WTC11 (cell line): ENCODE measurements at places on chromosomes 2 and 18.

DNA sequence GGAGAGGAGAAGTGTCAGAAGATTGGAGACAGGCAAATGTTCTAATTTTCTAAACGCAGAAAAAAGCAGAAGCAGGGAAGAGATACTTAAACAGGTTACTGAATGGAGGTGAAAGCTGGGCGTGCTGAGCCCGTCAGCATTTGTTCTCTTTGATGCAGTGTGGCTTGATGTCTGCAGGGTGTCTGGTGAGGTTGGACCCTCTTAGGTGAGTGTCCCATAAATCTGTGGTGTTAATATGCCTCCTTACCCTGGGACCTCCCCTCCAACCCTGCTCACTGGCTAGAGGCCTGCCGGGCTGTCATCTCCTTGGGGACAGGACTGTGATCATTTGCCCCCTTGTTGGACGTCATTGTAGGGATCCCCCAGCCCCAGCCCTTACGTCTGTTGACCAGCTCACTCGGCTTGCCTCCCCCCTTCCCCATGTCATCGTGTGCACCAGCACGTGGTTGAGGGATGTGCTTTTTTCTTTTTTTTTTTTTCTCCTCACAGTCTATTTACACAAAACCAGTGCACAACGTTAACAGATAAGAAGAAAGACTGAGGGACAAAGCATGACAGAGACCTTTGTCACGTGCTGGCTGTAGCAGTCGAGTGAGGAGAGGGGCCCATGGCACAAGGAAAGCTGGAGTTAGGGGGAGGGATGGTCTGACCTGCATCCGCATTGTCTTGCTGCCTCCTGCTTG is 56.4 kb downstream of the NCK2 start:
- DNase-seq: no peak

- DNase-seq: no peak
Measured at GRCh38 chr2:39216346-39217191, 27.2 kb downstream of the CDKL4 start.

- DNase-seq: peak; percentile 39
Measured at GRCh38 chr18:8982416-8983183, 119.9 kb upstream of the NDUFV2 start.

DNA sequence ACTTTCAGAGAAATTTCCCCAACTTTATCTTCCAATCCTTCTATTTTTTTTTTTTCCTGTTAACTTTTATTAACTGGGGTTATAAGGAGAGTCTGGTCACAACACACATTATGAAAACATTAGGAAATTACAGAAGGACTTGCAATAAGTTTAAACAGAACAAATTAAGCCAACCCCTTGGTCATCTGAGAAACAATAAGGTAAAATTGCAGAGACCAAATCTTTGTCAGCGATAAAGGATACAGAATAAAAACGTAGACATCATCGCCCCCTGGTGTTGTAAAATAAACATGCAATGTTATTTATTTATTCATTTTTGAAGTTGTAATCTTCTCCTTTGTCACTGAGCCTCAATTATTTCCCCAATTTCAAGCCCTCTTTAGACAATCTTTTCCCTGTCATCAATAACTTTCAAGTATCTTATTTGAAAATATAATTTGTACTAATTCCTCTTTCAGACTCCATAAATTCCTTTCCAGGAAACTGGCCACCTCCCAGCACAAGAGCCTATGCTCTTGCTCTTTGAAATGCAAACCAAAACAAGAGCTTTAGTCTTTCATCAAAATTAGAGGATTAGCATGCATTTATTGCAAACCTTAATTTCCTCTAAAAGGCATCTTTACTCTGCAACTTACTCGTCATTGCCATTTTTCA is 19.5 kb downstream of the G6PC2 start:
- DNase-seq: no peak

DNA sequence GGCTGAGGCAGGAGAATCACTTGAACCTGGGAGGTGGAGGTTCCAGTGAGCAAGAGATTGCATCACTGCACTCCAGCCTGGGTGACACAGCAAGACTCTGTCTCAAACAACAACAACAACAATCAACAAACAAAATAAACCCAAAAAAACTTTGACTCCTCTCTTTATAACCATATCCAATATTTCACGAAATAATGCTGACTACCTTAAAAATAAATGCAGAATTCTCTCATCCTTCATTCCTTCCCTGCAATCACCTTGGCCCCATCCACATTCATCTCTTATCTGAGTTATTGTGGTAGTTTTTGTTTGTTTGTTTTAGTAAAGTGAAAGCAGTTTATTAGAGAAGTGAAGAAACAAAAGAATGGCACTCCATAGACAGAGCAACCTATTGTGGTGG is 3.2 kb downstream of the PTPRN start:
- DNase-seq: no peak

DNA sequence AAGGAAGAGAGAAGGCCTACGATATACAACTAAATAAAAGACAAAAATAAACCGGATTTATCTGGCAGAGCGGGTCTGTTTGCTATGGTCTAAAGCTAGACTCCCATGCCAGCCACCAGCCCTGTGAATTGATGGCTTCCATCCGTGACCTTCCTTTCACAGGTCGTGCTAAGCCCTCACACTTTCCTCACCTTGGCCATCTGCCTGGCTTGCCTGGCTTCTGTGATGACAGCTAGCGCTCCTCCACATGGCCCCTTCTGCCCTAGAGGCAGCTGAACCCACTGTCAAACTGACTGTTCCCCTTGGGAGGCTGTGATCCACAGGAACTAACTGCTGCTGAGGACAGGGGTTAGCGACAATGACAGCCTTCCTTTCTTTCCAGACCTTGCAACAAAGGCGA is 32.5 kb downstream of the GAREM1 start:
- DNase-seq: no peak

DNA sequence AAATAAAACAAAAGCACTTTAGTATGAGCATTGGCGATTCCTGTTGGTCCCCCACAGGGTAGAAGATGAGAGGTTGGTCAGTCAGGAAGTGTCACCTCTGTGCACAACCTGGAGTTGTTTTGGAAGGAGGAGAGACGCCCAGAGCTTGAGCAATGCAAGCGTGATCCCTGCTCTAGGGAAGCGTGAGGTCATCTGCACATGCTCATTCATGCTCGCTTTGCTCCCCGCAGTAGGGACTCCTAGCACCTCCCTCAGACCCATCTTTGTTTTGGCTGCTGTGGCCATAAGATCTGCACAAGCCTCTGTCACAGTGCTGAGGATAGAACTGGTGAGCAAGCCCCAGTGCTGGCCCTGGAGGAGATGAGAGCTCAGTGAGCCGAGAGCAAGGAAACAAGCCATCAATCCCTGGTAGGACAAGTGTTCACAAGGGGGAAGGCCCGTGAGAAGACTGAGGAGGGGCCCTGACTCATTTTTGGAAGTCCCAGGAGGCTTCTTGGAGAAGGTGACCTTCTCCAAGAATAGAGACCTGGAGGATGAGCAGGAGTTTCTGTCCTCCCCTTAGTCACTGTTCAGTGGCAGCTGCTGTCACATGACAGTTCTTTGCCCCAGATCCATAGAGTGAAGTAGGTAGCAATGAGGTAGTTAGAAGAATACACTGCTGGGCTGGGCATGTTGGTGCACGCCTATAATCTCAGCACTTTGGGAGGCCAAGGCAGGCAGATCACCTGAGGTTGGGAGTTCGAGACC is 13.3 kb upstream of the ATP8B1 start:
- DNase-seq: no peak

DNA sequence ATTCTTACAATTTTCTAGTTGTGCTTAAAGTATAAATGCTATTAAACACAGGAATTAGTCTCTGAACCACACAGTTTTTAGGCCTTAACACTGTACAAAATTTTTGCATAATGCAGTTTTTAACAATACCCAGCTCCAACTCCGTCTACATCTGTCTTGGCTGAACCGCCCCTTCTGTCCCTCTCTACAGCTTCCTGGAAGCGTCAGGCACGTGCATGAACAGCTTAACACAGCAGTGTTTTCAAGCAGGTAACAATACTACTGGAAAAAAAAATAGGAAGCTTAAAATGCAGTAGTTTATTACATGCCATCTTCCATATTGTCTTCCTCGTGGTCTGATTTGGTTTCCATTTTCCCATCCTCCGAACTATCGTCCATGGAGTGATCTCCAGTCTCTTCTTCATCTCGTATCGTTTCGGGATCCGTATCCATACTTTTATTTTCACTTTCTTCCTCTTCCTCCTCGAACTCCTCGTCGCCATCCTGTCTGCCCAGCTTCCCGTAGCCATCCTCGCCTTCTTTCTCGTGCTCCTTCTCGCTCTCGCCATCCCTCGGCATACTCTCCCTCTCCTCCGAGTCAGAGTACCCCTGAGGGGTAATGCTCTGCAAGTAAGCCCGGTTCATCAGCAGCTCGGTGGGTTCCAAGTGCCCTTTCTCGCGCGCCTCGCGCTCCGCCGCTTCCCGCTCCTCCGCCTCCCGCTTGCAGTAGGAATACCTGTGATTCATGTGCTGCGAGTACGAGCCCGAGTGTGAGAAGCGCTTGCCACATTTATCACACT is 130.6 kb downstream of the ZEB2 start:
- peak; percentile 61 for DNase-seq

DNA sequence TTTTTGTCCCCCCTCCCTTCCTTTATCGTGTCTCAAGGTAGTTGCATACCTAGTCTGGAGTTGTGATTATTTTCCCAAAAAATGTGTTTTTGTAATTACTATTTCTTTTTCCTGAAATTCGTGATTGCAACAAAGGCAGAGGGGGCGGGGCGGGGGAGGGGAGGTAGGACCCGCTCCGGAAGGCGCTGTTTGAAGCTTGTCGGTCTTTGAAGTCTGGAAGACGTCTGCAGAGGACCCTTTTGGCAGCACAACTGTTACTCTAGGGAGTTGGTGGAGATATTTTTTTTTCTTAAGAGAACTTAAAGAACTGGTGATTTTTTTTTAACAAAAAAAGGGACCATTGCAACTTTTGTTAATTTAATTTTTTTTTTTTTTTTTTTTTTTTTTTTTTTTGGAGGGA is 2.1 kb downstream of the SOX11 start:
- no peak for DNase-seq

- DNase-seq: no peak
Measured at GRCh38 chr2:75012080-75012479, 53.6 kb downstream of the POLE4 start.

DNA sequence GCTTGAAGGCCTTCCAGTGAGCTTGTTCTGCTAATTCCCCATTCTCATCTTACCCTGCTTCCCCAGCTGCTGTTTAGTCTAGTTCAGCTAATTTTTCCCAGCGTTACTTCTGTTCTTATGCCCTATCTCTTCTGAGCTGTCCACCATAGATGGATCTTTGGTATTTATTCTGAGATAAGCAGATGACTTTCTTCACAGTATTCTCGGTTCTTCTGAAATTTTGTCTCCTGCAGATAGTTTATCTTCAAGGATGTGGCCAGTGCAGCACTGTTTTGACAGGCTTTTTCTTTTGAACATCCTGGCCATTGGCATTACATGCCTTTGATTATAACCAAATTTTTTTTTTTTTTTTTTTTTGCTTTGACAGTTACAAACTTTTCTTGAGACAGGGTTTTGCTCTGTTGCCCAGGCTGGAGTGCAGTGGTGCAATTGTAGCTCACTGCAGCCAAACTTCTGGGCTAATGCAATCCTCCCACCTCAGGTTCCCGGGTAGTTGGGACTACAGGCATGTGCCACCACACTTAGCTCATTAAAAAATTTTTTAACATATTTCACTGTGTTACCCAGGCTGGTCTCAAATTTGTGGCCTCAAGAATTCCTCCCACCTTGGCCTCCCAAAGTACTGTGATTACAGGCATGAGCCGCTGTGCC is 134.2 kb downstream of the WDSUB1 start:
- DNase-seq: no peak

DNA sequence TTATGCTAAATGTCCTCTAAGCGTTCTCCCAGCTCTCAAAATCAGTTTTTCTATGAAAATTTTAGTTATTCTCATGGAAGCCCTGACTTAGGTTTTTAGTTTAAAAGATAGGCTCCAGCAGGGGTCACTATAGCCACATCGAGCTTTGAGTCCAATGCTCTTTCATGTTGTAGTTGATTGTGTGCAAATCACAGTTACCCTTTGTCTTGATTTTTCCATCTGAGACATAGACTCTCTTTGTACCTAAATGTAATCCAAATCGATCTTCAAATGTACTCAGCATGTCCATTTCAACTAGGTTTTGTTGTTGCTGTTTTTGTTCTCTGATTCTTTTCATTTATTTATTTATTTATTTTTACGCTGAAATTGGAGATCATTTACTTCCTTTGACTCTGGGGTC is 26.4 kb upstream of the MSTN start:
- DNase-seq: peak; percentile 29

- DNase-seq: no peak
Measured at GRCh38 chr2:45316576-45317338, 294.3 kb downstream of the SRBD1 start.

- no peak for DNase-seq
Measured at GRCh38 chr18:78582898-78583738, 396.5 kb upstream of the SALL3 start.

GRCh38 chr2:46236006-46236875 is 61.0 kb upstream of the EPAS1 start:
- DNase-seq: no peak

DNA sequence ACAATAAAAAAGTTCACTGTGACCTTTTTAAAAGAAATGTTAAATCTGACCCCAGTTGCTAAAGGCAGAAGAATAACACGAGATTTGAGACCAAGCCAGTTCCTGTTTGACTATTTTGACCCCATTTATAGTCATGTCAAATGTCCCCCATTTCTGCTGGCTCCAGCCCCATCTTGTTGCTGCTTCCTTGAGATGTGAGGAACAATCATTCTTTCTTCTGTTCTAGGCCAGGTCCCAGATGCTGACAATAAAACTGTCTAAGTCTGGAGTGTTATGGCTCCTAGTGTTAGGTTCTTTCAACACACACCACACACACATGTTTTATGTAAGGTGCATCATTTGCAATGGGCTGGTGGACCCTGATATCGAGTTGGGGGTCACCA is 92.0 kb upstream of the CYP1B1 start:
- DNase-seq: no peak

DNA sequence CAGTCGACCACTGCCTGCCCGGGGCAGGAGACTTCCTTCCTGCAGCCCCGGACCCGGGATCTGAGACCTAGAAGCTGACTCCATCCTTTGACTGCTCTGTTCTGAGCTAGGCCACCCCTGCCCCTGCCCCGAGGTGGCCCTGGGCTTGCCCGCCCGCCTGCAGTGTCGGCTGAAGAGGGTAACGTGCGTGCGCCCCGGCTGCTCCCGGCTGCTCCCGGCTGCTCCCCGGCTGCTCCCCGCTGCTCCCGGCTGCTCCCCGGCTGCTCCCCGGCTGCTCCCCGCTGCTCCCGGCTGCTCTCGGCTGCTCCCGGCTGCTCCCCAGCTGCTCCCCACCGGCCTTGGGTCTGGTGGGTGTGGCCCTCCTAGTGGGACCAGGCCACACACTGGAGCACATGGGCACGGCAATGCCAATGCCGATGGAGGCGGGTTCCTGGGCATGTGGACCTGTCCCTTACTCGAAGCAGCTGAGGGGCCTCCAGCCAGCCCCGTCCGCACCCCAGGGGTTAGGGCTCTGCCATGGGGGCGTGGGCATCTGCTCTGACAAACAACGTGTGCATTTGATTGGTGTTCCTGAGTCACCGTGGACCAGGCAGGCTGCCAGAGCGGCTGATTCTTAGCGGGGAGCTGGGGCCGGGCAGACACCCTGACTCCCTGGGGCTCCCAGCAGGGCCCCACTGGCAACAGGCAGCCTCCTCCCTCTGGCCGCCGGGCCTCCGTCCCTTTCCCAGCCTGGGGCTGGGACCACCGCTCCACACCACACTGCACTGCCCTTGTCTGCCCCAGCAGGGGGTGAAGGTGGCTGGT is 2.0 kb upstream of the GAL3ST2 start:
- DNase-seq: peak; percentile 11
